CD4-positive, alpha-beta T cell treated with Interleukin-17A for 1 hour (primary cell): ENCODE measurements at places on chromosomes 6 and 20.

DNA sequence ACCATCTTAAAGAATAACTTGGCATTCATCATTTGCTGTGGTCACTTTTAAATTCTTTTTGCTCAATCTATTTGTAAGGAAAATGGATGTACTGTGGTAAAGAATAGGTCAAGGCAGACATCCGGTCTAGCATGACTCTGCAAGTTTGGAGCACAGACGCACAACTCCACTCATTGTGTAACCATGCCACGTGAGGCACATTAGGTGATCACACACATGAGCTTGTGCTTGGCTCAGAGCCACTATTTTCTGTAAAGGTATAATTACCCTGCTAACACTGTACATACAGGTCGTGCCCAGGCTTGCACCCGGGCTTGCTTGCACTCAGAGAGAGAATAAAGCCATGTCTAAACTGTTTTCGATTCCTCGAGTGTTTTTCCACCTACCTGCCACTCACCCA lies 1289.1 kb upstream of the ADGRB3 start:
- no peak for DNase-seq

GRCh38 chr6:142235272-142235671 lies 66.5 kb upstream of the ADGRG6 start:
- no peak for DNase-seq

GRCh38 chr20:32526541-32526940 lies 58.6 kb downstream of the NOL4L start:
- no peak for DNase-seq

- peak; percentile 59 for DNase-seq
Observed at GRCh38 chr6:56843476-56844349, 111.2 kb upstream of the BEND6 start.

- DNase-seq: no peak
Observed at GRCh38 chr20:62476056-62476838, 452 bp upstream of the GATA5 start.

- no peak for DNase-seq
Observed at GRCh38 chr6:81126150-81126549, 626.3 kb downstream of the TENT5A start.

DNA sequence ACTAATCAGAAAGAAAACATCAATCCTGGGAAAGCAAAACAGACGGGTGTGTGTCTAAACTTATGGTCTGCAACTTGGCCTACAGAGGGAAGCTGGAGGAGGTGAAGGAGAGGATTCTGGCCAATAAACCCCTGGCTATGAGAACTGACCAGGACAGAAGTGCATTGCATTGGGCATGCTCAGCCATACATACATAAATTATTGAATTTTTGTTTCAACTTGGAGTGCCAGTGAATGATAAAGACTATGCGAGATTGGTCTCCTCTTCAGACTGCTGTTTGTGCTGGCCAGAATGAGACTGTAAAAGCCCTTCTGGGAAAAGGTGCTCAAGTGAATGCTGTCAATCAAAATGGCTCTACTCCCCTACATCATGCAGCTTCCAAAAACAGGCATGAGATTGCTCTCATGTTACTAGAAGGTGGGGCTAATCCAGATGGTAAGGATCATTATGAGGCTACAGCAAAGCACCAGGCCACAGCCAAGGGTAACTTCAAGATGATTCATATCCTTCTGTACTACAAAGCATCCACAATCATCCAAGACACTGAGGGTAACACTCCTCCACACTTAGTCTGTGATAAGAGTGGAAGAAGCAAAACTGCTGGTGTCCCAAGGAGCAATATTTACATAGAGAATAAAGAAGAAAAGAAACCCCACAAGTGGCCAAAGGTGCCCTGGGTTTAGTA lies 17.4 kb downstream of the ADNP start:
- no peak for DNase-seq

GRCh38 chr6:2190661-2191389 lies 54.6 kb downstream of the GMDS start:
- no peak for DNase-seq

GRCh38 chr6:108694816-108695215 lies 134.1 kb downstream of the FOXO3 start:
- no peak for DNase-seq
